ENCODE measurements at places on chromosomes 4 and X.

- no peak for DNase-seq
Observed at GRCh38 chr4:78288327-78288726, 231.2 kb downstream of the FRAS1 start.

- DNase-seq, result no peak
Observed at GRCh38 chrX:54030329-54030728, 13.9 kb downstream of the PHF8 start.

DNA sequence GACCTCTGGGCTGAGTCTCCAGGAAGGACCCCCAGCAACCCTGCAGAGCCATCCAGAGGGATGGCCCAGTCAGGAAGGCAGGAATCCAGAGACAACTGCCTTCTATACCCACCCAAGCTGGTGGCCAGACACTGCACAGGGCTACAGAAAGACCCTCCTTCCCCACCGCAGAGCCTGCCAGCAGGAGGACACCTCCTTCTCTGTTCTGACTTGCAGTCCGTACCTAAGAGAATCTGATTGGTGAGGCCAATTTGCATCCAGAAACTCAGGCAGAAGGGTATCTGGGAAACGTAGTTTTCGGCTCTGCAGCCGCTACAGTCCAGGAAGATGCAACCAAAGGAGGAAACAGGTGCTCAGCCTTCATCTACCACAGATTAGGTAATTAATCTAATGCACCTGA, 155.4 kb upstream of the FRG1 start:
- no peak for DNase-seq

GRCh38 chrX:81278616-81279015, 76.7 kb downstream of the SH3BGRL start:
- no peak for DNase-seq

DNA sequence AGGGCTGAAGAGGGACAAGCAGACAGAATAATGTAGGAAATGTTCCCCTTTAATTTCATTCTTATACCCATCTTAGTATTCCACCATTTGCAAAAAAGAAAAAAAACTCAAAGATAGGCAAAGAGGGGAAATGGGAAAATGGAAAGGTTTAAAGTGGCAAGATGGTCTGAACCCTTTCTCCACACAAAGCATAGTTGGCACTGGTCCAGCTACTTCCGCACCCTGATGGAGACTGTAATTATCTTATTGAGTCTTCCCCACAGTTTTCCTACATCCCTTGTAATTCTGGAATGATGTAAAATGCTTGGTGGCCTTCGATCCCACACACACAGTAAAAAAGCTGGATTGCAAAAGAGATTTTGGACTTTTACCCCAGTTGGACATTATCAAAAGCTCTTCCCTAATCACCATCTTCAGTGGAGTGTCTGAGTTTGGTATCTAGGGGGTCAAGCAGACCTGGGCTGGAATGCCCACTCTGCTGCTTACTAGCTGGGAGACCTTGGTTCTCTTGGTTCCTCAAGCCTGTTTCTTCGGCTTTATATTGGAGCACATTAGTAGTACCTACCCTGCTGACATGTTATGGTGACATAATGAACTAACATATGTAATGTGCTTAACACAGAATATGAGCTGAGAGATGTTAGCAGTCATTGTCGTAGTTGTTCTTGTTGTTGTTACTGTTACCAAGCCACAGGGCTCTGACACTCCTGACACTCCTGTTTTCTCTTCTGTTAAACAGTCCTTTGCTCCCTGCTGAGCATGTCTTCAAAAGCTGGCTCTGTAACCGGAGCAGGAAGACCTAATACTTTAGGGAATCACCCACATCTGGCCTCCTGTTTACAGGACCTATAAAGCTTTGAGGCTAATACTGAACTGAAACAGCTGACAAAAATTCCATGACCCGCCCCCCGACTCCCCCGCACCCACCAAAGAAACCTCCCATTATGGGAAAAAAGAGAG, 4.7 kb downstream of the SRPX2 start:
- DNase-seq, result no peak

DNA sequence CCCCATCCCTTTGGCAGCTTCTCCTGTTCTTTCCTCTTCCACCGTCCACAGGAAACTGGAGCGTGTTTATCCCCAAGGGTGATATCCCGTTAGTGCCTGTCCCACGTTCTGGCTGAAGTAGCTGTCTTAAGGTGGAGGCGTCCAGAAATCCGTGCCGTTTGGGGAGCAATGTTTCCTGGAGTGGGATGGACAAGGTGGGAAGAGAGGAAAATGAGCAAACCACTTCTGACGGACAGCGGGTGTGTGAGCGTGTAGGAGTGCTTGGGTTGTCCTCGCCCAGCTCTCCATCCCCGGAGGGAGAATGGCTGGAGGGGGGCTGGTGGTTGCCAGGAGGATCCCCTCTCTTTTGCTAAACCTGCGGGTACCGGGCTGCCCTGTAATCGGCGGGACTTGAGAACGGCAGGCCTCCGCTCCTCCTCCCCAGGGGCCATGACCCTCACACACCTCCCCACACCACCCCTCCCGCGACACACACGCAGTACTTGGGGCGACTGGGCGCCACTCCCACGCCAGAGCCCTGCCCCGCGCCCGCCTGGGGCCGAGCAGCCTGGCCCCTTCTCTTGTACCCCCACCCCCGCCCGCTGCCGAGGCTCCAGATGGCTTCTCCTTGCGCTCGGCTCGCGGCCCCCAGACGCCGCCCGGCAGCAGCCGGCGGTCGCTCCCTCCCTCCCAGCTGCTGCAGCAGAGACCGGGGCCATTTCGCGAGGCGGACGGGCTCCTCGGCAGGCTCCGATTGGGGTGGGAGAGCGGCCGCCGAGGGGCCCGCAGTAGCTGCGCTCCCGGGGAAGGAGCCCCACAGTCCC, 13.9 kb upstream of the PRDM8 start:
- DNase-seq, result no peak

- DNase-seq, result no peak
Observed at GRCh38 chr4:93761286-93761685, 67.3 kb upstream of the ATOH1 start.

DNA sequence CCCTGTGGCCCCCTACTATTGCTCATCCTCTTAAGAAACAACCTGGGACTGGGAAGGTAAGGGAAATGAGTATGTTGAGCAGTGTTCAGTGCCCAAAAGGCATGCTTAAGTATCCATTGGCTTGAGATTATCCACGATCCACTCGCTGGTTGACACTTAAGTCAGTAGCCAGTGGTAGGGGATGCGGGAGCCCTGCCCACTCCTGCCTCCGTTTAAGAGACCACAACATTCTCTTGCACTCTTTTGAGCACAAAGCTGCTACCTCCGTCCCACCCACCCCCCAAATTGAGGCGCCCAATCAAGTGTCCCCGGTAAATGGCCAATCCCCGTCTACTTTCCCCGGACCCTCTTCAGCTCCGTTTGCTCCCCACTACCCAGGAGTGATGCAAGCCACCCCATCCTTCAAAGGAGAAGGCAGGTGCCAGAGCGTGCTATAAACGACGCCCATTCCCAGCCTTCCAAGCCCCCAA, 25.0 kb downstream of the UTP14A start:
- DNase-seq, result no peak

GRCh38 chrX:135015523-135016245, 6.7 kb downstream of the RTL8B start:
- DNase-seq, result no peak

- no peak for DNase-seq
Observed at GRCh38 chrX:130756233-130756632, 146.8 kb downstream of the ENOX2 start.

- DNase-seq, result no peak
Observed at GRCh38 chr4:59945277-59945676, 1254.8 kb upstream of the ADGRL3 start.

DNA sequence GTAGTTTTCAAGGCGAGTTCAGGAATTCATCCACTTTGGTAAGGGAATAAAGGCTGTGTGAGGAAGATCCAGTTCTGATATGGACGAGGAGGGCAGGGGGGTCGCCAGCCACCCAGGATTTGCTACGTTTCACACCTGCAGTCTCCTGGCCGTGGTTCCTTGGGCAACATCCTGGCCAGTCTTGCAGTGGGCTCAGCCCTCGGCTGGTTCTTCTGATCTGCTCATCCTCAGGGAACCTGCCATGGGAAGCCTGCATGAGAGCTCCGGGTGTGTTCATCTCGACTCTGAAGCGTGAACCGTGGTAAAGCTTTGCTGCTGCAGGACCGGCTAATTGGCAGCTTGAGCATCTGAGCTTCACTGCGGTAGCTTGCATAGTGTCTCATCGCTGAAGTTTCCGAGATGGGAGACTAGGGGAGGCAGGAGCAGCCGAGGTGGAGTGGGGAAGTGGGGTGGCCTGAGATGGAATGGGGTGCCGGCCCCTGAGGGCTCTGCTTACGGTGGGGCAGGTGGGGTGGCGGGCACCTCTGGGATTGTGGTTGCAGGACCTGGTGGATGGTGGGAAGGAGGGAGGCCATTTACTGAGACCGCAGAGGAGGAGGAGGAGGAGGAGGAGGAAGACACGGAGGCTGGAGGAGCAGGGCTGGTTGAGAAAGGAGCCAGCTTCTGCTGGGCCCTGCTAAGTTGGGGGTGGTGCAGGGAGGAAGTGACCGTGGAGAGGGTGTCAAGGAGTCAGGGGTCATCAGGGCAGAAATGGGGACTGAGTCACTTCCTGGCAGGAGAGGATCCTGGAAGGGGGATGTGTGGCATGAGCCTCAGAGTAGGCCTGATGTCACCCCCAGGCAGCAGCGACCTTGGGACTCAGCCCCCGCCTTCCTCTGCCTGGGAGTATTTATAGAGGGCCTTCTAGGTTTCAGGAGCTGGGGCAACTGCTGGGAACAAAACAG, 213.1 kb upstream of the PSAPL1 start:
- DNase-seq, result no peak

DNA sequence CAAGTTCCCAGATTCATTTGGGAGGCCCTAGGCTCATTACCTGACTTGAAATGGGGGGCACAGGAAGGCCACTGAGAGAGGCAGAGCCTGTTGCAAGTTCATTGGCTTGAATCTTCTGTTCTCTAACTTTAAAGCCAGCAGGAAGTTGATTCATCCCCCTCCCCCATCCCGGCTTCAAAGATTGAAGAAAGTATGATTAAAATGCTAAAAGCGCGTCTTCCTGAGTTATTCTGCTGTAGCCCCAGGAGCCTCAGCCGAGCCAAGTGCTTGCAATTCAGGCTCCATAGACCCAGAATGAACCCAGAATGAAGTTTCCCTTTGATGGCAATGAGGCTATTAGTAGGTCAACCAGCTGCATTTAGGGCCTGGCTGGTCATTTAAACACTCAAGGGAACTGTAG, 14.7 kb downstream of the CHST7 start:
- DNase-seq, result no peak

DNA sequence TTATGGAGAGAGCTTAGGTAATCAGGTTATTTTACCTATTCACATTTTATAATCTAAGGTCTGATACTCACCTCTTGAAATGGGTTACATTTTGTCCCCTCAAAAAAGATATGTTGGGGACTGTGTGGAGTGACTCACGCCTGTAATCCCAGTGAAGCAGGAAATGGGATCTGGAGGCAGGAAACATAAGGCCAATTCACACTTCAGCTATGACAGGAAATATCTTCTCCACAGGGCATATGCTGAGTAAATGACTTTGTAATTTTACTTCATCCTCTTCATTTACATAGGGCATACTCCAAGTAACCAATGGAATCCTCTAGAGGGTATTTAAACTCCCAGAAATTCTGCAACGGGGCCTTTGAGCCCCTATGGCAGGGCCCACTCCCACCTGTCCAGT, 54.8 kb upstream of the ZMAT1 start:
- no peak for DNase-seq

GRCh38 chrX:618761-619450, 11.7 kb upstream of the SHOX start:
- no peak for DNase-seq

DNA sequence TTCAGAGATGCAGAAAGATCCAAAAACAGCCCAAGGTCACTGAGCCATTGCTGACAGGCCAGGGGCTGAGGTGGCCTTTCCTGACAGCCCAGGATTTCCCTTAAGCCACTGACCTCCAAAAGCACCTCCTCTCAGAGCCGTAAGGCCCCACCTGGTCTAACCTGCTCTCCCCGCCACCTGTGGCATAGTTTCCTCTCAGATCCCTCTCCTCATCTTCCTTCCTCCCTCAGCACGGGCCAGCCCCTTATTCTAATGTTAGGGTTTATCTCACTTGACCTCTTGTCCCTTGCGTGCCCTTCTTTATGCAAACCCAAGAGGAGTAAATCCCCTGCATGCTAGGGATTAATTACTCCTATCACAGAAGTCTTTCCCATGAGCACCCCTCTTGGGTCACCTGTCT, 113.0 kb downstream of the RBM47 start:
- DNase-seq, result no peak
